ENCODE measurements at places on chromosomes 4 and X.
A peak's percentile ranks its signal among the peaks of the same experiment; 100 is the strongest.

GRCh38 chr4:127622921-127623796 lies 9.6 kb upstream of the INTU start:
- peak; percentile 21 for ATAC-seq

GRCh38 chrX:134711135-134711921 lies 53.1 kb upstream of the PLAC1 start:
- no peak for ATAC-seq

GRCh38 chr4:98928131-98928504 lies 815 bp downstream of the EIF4E start:
- peak; percentile 44 for ATAC-seq

GRCh38 chr4:3387154-3387942 lies 54.4 kb upstream of the HGFAC start:
- no peak for ATAC-seq

Data from activated T-helper 17 cell treated with anti-CD3 and anti-CD28 coated beads, Interleukin-2, amount 50 U/mL, for 72 hours (primary cell).